ENCODE measurements at places on chromosomes 3 and 15.

DNA sequence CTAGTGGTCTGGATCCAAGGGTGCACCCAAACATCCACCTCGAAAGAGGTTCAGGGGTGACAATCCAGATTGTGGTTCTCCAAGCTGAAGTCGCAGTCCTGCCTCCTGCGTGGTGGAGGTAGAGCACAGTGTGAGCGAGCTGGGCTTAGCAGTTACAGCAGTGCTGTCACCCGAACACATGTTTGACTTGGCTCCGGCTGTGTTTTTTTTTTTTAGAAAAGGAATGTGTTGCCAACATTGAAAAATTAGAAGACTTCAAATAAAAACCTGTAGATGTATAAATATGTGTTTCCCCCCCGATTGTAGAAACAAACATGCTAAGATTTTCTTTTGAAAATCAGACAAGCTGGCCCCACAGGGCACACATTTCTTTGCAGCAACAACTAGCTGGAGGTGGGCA lies 530.8 kb downstream of the SHQ1 start:
- DNase-seq = no peak

- DNase-seq = no peak
Measured at GRCh38 chr3:196144383-196145105, 62.7 kb upstream of the TFRC start.

DNA sequence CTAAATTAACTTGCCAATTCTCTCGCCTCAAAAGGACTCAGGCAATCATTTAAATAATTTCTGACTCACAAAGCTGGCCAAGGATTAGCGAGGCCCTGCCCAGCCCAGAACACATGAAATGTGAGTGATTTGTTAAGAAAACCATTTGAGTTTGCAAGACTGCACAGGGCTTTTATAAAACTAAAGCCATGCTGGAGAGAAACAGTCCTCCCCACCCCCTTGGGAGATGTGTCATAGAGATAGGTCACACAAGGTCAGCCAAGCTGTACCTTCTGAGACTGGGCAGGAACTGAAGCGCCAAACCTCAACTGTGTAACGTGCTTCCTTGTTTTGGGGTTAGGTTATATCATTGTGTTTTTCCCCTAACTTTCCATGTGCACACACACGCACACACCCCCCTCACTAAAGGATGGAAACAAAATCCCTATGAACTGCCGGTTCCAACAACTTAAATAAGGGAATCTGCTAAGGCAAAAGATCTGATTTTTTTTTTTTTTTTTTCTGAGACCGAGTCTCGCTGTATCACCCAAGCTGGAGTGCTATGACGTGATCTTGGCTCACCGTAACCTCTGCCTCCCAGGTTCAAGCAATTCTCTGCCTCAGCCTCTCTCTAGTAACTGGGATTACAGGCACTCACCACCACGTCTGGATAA lies 8.1 kb downstream of the SPATA12 start:
- DNase-seq = no peak

GRCh38 chr3:104245261-104245660 lies 1121.4 kb upstream of the ALCAM start:
- no peak for DNase-seq

DNA sequence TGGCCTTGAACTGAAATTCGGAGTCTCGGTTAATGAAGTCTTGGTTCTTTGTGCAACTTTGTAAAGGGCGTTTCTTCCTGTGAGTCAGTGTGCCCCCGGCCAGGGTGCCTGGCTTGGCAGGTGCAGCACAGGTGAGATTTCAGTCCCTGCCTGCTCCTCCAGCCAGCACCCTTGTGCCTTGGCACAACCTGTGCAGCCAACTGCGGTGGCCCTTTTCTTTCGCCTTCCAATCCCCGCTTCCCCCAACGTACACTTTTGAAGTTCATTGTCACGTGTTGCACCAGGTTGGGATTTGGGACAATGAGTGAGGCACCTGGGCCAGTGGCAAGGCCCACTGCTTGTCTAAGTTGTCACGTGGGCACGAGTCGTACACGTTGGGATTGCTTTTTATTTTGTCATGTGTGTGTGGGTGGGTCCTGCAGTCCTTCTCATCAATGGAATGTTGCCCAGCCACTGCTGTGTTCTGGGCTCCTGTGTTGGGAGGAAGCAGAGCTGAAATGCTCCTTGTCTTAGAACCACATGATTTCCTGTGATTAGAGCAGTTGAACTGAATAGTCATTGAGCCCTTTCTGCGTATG lies 242.9 kb upstream of the BHLHE40 start:
- no peak for DNase-seq

DNA sequence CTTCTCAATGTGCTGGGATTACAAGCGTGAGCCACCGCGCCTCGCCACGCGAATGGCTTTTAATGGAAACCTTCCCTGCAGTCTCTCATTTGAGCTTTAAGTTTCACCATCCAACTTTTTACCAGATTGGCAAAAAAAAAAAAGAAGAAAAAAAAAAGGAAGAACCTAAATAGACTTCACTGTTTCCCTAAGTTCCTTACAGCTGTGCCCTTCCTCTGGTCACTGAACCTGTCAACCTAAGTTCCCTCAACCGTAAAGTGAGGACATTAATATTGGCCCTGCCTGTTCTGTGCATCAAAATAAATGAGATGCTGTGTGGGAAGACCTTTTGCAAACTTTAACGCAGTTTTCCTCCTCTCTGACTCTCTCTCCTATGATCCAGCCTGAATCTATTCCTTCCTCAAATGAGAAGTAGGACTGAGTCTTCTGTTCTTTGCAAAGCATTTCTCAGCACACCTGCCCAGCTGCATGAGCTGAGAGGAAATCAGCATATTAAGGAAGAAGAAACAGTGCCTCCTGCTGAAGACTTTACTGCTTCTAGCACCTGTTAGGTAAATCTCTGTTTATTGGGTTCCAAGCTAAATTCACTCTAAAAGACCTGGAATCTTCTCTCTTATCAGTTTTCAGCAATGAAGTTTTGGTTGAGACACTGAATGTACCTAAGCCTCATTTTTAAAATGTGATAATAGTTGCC lies 99.6 kb upstream of the ETV5 start:
- no peak for DNase-seq

DNA sequence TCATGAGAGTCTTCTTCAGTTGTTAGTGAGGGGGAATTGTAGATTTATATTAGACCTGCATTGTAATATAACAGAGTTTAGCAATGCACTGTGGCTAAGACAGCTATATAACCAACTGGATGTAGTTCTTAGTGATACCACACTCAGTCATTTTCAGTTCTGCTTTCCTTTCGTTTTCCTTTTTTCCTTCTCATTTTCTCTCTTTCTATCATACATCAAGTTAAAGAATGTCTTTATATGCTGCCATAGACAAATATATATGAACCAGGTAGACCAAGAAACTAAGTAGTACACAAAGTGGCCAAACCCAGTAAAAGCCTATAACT lies 43.7 kb upstream of the CD47 start:
- no peak for DNase-seq

- no peak for DNase-seq
Measured at GRCh38 chr15:95944193-95944592, 386.3 kb upstream of the NR2F2 start.

DNA sequence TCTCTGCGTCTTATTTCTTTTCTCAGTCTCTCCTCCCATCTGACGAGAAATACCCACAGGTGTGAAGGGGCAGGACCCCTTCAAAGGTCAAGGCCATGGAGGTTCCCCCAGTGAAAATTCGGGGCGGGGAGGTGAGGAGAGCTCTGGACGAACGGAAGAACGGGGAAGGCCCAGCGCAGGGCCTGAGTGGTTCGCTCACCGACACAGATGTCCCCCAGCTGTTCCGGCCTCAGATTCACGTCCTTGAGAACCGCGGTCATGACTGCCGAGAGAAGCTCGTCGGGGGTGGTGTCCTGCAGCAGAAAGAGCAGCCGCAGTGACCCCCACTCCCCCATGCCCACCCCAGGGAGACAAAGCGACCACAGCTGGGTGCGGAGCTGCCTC lies 542 bp downstream of the ACAA1 start:
- no peak for DNase-seq

DNA sequence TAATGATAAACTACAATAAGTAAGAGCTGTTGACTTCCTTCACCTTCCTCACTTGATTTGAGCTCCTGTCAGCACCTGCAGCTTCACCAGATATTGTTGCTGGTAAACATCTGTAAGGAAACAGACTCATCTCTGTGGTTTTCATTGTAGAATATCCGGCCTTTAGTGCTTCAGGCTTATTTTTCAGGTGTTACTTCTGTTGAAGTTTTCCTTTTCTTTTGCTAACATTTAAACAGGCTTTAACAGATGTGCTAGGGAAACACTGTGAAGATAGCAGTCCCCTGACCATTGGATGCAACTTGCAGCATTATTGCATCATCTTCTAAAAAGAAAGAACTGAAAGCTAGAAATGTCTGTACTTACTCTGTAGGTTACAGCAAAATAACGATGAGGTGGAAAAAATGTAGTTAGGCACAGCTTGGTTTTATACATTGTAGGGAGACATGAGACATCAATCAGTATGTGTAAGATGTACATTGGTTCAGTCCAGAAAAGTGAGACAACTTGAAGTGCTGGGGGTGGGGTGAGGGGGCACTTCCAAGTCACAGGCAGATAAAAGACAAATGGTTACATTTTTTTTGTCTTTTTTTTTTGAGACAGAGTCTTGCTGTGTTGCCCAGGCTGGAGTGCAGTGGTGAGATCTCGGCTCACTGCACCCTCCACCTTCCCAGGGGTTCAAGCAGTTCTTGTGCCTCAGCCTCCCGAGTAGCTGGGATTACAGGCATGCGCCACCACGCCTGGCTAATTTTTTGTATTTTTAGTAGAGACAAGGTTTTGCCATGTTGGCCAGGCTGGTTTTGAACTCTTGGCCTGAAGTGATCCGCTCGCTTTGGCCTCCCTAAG lies 10.2 kb downstream of the EDEM1 start:
- no peak for DNase-seq

DNA sequence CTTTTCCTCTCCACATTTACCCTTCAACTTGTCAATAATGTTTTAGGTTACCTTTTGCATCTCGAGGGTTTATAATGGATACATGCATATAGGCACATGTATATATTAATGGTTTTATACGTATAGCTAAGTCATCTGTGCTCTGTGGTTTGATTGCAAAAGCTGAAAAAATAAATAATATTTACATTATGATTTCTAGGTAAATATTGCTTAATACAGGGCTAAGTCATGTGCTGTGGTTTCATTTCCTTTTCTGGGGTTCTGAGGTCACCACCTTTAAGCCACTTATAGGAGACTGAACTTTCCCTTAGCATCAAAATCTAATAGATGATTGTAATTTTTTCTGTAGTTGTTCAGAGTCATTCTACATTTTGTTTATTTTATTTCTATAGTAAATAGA lies 33.1 kb downstream of the LPP start:
- DNase-seq = no peak

DNA sequence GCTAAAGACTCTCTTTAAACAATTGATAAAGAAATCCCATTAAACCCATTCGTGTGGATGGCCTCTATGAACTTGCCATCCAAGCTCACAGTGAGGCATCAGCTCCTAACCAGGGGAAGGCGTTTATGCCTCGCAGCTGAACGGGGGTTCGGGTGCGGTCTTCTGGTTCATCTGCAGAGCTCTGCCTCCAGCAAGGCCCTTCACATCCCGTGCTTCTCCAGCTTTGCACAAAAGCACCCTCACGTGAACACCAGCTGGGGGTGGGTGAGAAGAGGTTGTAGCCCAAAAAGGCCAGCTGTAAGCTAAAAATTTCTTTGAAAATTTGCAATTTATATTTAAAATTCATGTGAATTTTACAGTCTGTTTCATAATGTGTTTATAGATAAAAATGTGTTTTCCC lies 39.5 kb upstream of the ZNF148 start:
- no peak for DNase-seq

GRCh38 chr15:36362509-36362915 lies 216.9 kb upstream of the CDIN1 start:
- DNase-seq = no peak

DNA sequence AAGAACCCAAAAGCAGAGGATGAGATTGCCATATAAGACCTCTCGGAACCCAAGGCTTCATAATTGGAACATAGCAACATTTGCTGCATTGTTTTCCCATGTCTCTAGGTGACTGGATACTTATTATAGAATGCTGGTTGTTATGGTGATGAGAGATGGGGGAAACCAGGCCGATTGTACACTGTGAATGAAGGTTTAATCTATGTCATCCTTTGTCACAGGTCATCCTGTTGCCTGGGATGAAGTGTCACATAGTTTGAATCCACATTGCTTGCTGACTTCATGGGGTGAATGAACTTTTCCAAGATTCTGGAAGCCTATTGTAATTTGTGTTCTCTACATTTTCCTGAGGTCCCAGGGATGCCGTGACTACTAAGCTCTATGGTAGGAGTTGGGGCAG lies 41.8 kb downstream of the CLEC3B start:
- no peak for DNase-seq

DNA sequence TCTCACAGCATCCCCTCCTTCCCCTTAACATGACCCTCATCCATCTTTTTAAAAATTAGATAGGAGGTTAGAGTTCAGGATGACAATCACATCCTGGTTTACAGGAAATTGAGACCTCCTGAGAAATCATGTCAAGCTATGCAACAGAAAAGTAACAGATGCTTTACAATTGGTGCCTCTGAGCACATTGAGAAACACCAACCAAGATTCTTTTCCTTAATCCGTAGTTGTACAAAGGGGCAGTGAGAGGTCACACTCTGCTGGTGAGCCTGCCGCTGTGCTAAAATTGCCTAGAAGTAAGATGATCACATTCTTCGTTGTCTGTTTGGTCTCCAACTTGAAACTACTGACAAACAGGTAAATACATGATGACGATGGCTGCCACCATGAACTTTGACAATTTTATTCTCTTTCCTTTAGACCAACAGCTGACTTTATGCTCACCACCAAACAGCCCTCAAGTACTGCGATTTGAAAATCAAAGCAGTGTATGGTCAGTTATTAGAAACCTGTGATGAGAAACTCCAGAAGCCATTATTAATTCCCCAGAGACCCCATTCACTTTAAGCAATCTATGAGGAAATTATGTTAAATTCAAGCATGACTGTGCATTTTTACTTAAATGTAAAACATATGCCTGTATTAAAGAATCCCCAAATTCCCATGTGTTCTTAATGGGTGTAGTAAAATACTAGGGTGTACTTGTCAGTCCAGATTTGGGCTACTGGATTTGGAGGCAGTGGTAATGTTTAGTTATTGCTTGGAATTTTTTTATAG lies 210.7 kb upstream of the UBE2E1 start:
- no peak for DNase-seq

GRCh38 chr3:100614941-100615340 lies 5.5 kb downstream of the ADGRG7 start:
- DNase-seq = no peak

DNA sequence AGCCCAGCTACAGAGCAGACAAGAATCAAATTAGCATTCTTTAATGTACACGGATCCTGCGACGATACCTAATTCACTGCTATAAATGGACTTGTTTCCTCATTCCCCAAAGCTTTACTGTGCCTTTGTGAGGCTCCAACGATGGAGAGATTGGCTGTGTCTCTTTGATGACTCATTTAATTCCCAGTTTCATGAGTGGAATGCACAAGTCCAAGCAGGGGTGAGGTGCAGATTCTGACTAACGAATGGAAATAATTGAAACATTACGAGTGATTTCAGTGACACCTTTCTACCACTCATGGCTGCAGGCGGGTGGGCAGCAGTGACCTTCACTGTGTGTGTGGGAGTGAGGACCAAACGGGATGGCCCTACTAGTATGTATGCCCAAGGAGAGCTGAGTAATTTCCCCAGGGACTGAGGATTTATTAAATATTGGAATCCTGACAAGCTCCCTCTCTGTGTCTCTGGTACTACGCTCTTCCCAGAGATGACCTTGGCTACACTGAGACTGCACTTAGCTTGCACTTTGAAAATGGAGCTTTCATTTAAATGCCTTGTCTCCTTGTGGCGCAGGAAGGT lies 156.7 kb downstream of the CACNA2D3 start:
- no peak for DNase-seq
